ENCODE measurements at places on chromosomes 2 and 18. TPM values are rescaled to one million over a fixed set of nuclear protein-coding genes. Genes with fewer than 3 reads are reported as not detected.

CKAP2L gene
- 1.2 TPM for total RNA-seq

ITPRIPL1 gene
- 1.7 TPM for total RNA-seq

IMMT gene
- 91.6 TPM for total RNA-seq

RPIA gene
- 21.7 TPM for total RNA-seq

CYP27C1 gene
- total RNA-seq: 0.73 TPM

MAP4K4 gene
- total RNA-seq: 49.9 TPM

RGPD6 gene
- 53.0 TPM for total RNA-seq

TMEM169 gene
- 0.21 TPM for total RNA-seq

CROCC2 gene
- 0.23 TPM for total RNA-seq

CRYBA2 gene
- total RNA-seq: not detected

DLX1 gene
- total RNA-seq: not detected

FAM110C gene
- 21.8 TPM for total RNA-seq

SOX11 gene
- not detected for total RNA-seq

CCDC74B gene
- total RNA-seq: 1.7 TPM

ALLC gene
- not detected for total RNA-seq

CNTNAP5 gene
- 1.5 TPM for total RNA-seq

PSMA8 gene
- not detected for total RNA-seq

GPR55 gene
- 0.39 TPM for total RNA-seq

YPEL5 gene
- total RNA-seq: 113 TPM

C2orf66 gene
- total RNA-seq: 1.0 TPM

DNAJC5G gene
- not detected for total RNA-seq

UGT1A7 gene
- 7.7 TPM for total RNA-seq

STEAP3 gene
- total RNA-seq: 40.7 TPM

UGT1A3 gene
- total RNA-seq: 20.8 TPM

TMEM178A gene
- 2.9 TPM for total RNA-seq

DNAJB2 gene
- 93.6 TPM for total RNA-seq

NCKAP1 gene
- 174 TPM for total RNA-seq

GATA6 gene
- total RNA-seq: 12.6 TPM

HRH4 gene
- total RNA-seq: not detected

DSG4 gene
- not detected for total RNA-seq

Data from ureter (tissue), 1 donor.